ENCODE measurements at places on chromosomes 1 and 21. TPM values are rescaled to one million over a fixed set of nuclear protein-coding genes. Genes with fewer than 3 reads are reported as not detected.

Gene MORC3
- 25.6 TPM for total RNA-seq

- H3K27me3 ChIP-seq, result no peaks in the 10 kb centered on the region
- DNase-seq, result no peak
- no peaks in the 10 kb centered on the region for H3K36me3 ChIP-seq
Observed at GRCh38 chr21:40070871-40071270, 203.6 kb downstream of the PCP4 start.

- no peak overlapping the region for H3K27ac ChIP-seq
- H3K4me1 ChIP-seq, result no peaks in the 10 kb centered on the region
- DNase-seq, result no peak
Observed at GRCh38 chr1:230026572-230026971, 40.5 kb upstream of the GALNT2 start.

Gene S100A14
- total RNA-seq, result 152 TPM

GRCh38 chr21:43467785-43468184 lies 40.9 kb upstream of the SIK1 start:
- no peaks in the 10 kb centered on the region for H3K4me1 ChIP-seq
- H3K36me3 ChIP-seq, result no peaks in the 10 kb centered on the region
- no peaks in the 10 kb centered on the region for H3K27me3 ChIP-seq
- H3K4me3 ChIP-seq, result no peak overlapping the region

DNA sequence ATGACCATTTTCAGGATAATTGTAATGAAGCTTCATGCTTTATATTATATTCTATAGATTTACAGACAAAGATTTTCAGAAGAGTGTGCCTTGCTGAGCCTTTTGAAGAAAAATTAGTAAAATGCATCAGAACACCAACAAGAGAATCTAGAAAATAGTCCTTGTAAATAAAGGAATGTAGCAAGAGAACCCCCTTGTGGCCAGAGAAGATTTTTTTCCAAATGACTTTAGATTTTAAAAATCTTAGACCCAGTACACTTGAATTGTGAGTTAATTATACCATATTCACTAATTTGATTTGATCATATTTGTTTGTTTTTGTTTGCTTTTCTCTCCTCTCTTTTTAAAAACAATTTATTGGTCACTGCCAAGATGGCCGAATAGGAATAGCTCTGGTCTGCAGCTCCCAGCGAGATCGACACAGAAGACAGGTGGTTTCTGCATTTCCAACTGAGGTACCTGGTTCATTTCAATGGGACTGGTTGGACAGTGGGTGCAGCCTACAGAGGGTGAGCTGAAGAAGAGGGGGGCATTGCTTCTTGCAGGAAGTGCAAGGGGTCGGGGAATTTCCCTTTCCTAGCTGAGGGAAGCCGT lies 12.8 kb upstream of the IFI44L start:
- no peak overlapping the region for H3K4me3 ChIP-seq
- DNase-seq, result no peak
- no peak overlapping the region for H3K27ac ChIP-seq
- H3K27me3 ChIP-seq, result no peaks in the 10 kb centered on the region
- no peaks in the 10 kb centered on the region for H3K4me1 ChIP-seq

DNA sequence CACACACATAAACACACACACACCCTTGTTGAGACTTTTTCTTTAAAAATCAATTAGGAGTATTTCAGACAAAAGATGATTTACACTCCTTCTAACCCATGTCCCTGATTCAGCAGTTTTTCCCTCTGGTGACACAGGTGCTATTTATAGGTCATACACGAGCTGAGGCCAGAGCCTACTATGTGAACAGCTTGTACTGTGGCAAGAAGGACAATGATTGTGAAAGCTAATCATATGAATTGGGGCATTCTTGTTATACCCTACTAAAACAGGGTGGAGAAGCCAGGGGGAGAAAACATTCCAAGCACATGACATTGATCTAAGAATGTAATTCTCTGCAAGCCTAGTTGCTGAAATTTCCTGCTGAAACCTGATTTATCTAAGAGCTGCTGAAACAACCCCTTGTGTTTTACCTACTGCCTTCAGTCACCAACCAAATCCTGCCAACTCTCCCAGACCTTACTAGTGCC lies 60.3 kb downstream of the XCL1 start:
- DNase-seq, result no peak
- H3K27me3 ChIP-seq, result no peaks in the 10 kb centered on the region
- H3K27ac ChIP-seq, result peak overlapping the region; percentile 41
- H3K4me3 ChIP-seq, result no peak overlapping the region
- peaks cover 7% of the 10 kb centered on the region for H3K4me1 ChIP-seq

Data from left lung (tissue), 14 donors.